ENCODE measurements at places on chromosomes 2 and 18. TPM values are rescaled to one million over a fixed set of nuclear protein-coding genes. Genes with fewer than 3 reads are reported as not detected.

FAM237A gene
- not detected for total RNA-seq

DNA sequence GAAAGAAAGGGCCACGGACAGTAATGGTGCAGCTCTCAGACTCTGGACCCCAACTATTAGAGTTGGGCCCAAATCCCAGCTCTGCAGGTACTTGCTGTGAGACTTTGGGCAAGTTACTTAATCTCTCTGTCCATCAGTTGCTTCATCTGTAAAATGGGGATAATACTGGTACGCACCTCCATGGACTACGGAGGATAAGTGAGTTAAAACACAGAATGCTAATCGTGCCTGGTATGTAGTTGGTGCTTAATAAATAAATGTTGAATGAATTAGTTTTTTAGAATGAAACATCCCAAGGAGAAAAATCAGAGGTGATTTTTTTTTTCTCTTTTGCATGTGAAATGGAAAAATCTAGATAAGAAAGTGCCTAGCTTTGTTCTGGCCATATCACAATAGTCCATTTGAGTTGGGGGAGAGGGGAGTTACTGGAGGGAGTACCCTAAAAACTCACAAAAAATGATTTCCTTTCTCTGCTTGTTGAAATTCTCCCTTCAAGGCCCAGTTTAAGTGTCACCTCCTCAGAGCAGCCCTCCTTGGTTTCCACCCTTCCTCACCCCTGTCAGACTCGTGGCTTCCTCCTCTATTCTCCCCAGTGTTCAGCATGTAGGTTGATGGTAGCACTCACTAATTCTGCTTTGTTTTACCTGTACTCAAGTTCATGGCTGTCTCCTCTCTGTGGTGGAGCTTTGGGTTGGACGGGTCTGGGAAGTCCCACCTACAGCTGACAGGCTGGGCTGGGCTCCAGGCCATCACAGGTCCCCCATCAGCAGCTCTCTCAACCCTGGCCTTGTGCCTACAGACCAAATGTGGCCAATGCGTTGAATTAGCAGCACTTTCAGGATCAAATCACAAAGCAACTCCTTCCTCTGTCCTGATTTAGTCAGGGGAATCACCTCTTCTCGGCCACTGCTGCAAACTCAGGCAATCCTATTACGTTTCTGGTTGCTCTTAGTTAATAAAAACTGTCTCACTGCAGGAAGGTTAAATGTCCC is 92.8 kb upstream of the TAF1B start:
- no peak for DNase-seq

DNA sequence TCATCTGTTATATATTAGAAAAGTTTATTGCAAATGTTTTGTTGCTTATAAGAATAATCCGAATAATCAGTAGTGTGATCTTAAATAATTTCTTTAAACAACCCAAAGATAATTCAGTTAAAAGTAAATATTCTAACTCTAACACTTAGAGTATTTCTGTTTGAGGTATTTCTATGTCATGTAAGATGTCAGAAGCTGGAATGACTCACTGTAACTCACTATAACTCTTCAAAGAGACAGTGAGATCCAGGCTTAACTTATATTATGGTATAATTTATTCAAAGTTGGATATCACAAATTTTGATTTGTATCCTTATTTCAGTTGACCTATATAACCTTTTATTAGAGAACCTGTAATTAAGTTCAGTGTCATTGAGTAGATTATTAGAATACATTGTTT is 6.9 kb downstream of the MBD5 start:
- DNase-seq: no peak

GRCh38 chr2:237712477-237713377 is 85.3 kb downstream of the LRRFIP1 start:
- no peak for DNase-seq

HDHD2 gene
- total RNA-seq: 29.1 TPM

CAB39 gene
- total RNA-seq: 63.6 TPM

DNA sequence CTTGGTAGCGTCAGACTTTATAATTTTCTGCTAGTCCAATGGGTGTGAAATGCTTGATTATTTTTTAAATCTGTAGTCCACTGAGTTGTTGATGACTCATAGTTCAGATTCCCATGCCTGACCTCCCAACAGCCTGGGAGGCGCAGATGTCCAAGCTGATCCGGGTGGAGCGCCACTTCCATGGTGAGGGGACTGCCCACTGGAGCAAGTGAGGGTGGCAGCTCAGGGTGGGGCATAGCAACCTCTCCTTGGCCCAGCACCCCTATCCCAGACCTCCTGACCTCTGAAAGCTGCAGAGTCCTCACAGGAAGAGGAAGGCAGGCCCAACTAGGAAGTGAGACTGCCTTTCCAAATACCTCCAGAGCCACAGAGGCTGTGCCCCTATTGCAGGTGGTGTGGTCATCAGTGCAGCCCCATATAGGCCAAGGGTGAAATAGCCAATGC is 4.4 kb downstream of the MAL start:
- no peak for DNase-seq
